ENCODE measurements at places on chromosomes 3 and 15. TPM values are rescaled to one million over a fixed set of nuclear protein-coding genes. Genes with fewer than 3 reads are reported as not detected.
A peak's percentile ranks its signal among the peaks of the same experiment; 100 is the strongest.

DNA sequence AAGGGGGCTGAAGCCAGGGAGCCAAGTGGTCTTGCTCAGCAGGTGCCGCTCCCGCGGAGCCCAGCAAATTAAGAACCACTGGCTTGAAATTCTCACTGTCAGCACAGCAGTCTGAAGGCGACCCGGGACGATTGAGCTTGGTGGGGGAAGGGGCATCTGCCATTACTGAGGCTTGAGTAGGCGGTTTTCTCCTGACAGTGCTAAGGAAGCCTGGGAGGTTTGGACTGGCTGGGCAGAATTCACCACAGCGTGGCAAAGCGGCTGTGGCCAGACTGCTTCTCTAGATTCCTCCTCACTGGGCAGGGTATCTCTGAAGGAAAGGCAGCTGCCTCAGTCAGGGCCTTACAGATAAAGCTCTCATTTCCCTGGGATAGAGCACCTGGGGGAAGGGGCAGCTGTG lies 57.0 kb upstream of the GPR149 start:
- no peak for DNase-seq

GRCh38 chr3:13718436-13718835 lies 161.4 kb downstream of the WNT7A start:
- DNase-seq, result peak; percentile 39

The IL5RA gene
- total RNA-seq, result 0.69 TPM

GRCh38 chr3:54014067-54014466 lies 108.3 kb upstream of the CACNA2D3 start:
- DNase-seq, result no peak

- no peak for DNase-seq
These were observed 465.3 kb upstream of the CBLB start for GRCh38 chr3:106333911-106334618.
